ENCODE measurements at places on chromosomes 11 and 22.

- DNase-seq, result no peak
Observed at GRCh38 chr11:113840932-113841664, 34.3 kb downstream of the USP28 start.

- DNase-seq, result peak; percentile 85
Observed at GRCh38 chr11:27701355-27702105, 1.3 kb upstream of the BDNF start.

- no peak for DNase-seq
Observed at GRCh38 chr11:36407356-36407755, 102.7 kb downstream of the TRAF6 start.

DNA sequence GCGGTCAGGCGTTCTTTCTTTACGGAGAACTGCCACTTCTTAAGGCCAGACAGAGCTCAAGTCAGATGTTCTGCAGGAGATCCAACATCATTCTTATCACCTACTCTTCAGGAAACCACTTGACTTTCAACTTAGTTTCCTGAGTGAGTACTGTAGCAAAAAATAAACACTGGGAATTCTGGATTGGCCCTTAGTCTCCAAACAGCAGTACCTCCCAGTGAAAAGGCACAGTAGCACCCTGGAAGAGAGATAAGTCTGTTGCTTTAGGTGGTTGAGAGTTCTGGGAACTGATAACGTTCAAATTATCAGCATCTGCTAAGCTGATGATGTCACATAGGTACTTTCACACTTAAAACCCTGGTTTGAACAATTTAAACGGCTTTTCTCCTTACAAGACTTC, 971.8 kb upstream of the TENM4 start:
- no peak for DNase-seq

DNA sequence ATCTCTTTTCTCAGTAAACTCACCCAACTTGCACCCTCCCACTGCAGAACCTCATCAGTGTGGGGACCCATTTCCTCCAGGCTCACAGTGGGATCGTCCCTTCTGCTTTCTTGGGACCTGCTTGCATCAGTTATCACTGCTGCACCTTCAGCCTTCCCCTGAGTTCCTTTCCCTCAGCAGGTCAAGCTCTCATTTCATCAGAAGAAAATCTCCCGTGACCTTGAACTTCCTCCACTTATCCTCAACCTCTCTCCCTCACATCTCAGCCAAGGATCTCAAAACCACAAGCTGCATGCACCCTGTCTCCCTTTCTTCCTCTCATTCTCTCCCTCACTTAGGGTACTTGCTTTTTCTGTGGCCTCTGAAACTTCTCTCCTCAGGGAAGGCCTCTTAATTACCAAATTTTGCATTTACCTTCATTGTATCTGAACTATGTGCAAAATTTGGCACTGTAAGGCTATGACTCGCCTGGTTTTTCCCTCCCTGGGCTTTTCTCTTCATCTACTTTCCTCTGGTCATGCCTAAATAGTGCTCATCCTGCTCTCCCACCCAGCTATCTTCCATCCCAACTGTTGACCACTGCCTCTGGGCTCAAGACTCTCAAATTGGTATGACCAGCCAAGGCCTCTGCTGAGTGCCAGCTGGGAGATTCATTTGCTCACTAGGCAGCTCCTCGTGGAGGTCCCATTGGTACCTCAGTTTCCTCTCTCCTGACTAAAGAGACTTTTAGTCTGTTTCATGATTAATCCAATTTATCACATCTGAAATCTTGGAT, 2.7 kb upstream of the RCE1 start:
- DNase-seq, result no peak
